AG04450 (cell line): ENCODE measurements at places on chromosomes 2 and 18.

- no peak for DNase-seq
Observed at GRCh38 chr18:11387880-11388279, 221.5 kb upstream of the SLC35G4 start.

DNA sequence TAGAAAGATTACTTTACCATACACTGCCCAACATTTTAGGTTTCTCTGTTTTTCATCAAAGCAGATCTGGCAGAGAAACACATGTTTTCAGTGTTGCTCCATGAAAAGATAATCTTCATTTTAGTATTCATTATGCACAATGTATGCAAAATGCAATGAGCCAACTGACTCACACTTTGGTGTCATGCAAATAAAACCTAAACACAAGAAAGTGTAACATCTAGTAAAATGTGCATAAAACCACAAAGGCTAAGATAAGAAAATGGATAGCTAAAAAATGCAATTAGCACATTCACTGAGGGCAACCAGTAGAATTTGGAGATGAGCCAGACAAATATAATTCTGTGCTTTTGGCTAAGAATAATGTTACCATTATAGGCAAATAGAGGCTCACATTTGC lies 203.5 kb upstream of the UBE2E3 start:
- DNase-seq: no peak

- peak; percentile 85 for DNase-seq
Observed at GRCh38 chr2:203808046-203808750, 59.4 kb upstream of the CTLA4 start.

DNA sequence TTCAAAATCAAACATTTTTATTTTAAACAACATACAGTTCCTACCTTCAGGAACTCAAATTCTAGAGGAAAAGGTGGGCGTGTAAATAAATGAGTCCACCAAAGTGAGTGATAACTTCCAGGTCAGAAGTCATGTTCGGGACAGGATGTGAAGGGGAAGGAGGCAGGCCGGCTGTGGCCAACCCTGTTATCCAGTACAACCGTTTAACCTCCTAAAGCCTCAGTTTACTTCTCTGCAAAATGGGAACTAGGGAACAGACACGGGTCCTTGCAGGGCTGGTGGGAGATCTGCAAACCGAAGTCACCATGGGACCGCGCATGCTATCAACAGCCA lies 373 bp downstream of the EIPR1 start:
- DNase-seq: no peak

DNA sequence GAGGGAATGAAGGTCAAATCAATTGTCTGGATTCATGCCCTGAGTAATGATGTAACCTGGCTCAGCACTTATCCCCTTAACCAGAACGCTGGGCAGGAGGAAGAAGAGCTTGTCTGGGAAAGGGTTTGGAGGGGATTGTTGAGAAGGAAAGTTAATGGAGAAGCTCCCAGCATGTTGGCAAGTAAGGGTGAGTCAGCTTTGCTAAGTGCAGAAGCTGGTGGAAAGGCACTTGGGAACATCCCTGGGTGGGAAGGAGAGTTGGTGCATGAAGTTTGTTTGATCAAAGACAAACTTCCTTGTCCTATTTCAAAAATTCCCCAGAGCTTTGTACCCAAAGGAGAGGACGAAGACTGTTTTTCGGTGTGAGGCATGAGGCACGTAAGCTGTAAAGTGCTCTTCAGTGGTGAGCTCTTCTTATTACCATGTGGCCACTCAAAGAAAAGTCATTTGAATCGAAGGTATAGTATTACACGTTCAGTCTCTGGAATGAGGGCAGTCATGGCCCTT lies 17.6 kb upstream of the DAW1 start:
- DNase-seq: no peak

- DNase-seq: no peak
Observed at GRCh38 chr2:181121996-181122395, 141.6 kb downstream of the UBE2E3 start.

GRCh38 chr2:189015359-189015758 lies 41.2 kb downstream of the COL3A1 start:
- DNase-seq: no peak

GRCh38 chr2:238169048-238169707 lies 10.4 kb downstream of the ERFE start:
- DNase-seq: peak; percentile 95

GRCh38 chr2:129058981-129059380 lies 740.3 kb upstream of the HS6ST1 start:
- no peak for DNase-seq

- DNase-seq: no peak
Observed at GRCh38 chr2:215903203-215903602, 110.1 kb downstream of the MREG start.

DNA sequence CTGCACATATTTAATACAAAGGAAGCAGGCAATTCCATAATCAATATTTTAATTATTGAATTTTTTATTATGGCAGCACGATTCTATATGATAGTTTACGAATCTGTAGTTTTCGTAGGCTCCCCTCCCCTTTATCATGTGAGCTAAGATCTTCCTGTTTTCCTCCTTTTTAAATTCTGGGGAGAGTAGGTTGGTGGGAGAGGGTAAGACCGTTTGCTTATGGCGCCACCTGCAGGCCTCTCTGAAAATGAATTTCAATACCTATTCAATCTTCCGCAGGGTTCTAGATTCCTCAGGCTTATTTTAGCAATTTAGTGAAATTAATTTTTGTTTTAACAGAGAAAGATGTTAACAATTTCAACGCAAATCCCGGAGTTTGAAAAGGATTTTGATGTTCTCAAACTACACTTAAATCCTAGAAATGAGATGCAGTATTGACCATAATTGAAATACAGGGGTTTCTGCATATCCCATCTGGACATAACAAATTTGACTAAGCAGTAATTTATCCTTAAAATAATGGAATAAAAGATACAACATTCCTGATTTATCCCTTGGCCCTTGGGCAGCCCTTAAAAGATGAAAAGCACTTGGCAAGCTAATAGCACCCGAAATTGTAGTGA lies 12.8 kb upstream of the GBX2 start:
- peak; percentile 33 for DNase-seq

DNA sequence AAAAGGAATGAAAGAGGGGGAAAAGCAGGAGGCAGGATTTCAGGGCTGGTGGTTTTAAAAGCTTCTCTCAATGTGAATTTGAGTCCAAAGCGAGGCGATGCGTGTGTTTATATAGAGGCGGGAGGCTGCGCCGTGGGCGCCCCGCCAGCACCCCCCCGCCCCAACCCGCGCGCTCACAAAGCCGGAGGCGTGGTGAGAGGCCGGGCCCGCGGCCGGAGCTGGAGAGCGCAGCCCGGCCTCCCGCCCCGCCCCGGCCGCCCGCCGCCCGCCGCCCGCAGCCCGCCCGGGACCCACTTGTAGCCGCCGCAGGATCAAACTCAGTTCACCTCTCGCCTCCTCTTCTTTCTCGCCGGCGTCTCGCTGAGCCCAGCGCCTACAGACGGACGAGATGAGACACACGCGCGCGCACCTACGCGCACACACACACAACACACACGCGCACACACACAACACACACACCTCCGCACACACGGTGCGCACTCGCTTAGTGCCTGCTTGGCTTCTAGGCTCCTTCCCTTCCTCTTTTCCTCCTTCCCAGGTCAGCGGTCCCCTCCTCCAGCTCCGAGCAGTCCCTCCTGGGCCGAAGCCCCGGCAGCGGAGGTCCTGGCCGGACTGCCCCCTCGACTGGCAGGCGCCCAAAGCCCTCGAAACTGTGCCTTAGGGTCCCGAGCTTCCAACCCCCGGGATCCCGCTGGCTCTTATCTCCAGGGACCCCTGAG lies 1.3 kb upstream of the CYP26B1 start:
- DNase-seq: no peak

GRCh38 chr2:121532347-121532766 lies 1.7 kb downstream of the RNU4ATAC start:
- DNase-seq: peak; percentile 23

DNA sequence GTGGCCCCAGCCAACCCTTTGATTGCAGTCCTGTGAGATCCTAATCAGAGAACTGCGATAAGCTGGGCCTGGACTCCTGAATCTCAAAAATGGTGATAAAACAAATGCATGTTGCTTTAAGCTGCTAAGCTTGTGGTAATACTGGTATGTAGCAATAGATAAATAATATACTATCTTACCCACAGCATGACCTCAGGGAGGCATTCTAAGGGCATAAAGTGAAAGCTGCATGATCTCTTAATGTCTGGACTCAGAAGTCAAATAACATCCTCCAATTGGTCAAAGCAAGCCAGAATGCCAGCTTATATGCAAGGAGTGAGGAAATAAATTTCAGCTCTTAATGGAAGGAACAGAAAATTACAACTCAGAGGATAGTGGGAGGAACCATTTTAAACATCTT lies 246.1 kb downstream of the FSIP2 start:
- DNase-seq: no peak

DNA sequence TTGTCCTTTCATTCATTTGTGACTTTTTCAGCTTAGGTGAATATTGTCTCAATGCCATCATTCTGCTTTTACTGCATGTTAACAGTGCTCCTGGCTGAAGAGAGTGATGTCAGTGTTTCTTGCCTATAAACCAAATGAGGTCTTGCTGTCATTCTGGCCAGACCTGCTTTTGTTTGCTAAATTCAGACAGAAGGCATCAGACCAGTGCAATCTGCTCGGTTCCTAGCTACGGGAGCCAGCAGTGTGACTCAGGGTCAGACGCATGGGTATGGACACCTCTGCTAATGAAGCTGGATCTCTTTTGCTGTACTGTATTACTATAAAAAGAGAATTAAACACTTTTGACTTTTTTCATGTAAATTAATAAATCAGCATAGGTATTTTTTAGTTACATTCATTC lies 178.9 kb downstream of the TMEM182 start:
- no peak for DNase-seq

- no peak for DNase-seq
Observed at GRCh38 chr2:42171396-42171980, 2.3 kb downstream of the EML4 start.

- DNase-seq: no peak
Observed at GRCh38 chr2:127685410-127686080, 10.2 kb upstream of the LIMS2 start.

GRCh38 chr2:118122594-118123281 lies 34.5 kb downstream of the INSIG2 start:
- DNase-seq: no peak

DNA sequence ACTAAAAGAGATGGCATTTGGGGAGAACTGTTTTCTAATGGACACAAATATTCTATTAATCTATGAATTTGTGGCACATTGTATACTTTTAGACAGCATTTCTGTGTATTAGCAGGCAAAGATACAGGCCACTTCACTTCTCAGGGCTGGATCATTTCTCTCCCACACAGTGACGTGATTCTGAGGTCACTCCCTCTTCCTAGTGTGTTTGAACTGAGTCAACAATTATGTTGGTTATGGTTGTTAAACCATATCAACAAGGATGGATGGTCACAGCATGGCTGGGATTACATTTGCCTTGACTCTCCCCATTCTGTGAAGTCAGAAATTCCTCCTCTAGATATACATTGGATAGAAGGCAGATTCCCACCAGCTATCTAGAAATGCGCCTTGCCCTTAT lies 11.6 kb downstream of the NOSTRIN start:
- no peak for DNase-seq

- no peak for DNase-seq
Observed at GRCh38 chr2:129806990-129807389, 172.5 kb upstream of the RAB6C start.

- no peak for DNase-seq
Observed at GRCh38 chr2:20940856-20941255, 103.0 kb downstream of the APOB start.

DNA sequence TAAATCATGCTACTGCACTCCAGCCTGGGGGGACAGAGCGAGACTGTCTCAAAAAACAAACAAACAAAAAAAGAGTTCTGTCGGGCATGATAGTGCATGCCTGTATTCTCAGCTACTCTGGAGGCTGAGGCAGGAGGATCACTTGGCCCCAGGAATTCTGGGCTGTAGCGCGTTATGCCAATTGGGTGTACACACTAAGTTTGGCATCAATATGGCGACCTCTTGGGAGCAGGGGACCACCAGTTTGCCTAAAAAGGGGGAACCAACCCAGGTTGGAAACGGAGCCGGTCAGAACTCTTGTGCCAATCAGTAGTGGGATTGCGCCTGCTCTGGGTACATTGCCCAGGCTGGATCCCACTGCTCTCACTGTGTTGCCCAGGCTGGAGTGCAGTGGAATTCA lies 49.7 kb downstream of the SDC1 start:
- DNase-seq: no peak

DNA sequence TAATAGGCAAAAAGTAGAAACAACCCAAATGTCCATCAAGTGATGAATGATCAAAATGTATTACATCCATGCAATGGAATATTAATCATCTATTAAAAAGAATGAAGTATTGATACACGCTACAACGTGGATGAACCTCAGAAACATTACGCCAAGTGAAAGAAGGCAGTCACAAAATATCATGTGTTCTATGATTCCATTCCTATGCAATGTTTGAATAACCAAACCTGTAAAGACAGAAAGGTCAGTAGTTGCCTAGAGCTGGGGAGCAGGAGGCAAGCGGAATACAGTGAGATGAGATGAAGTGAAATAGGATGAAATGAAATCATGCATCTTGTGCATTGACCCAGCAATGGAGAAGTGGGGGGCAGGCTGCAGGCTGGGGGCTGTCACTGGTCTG lies 17.9 kb upstream of the COL6A3 start:
- DNase-seq: no peak

- DNase-seq: no peak
Observed at GRCh38 chr18:23902396-23902795, 112.2 kb upstream of the TTC39C start.
